NCI-H345 (cell line): ENCODE measurements at places on chromosomes 5 and 9.

- DNase-seq = no peak
Observed at GRCh38 chr5:65866837-65867521, 59.4 kb upstream of the ERBIN start.

DNA sequence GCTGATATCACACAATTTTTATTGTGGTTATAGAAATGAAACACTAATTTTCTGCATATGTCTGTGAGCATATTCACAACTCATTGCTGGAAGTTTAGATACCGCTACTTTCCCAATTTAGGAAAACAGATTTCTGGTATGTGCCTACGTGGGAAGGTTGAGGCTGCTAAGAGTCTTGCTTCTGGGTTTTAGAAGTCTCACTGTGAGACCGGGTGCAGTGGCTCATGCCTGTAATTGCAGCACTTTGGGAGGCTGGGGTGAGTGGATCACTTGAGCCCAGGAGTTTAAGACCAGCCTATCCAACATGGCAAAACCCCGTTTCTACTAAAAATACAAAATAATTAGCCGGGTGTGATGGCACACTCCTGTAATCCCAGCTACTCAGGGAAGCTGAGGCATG is 39.6 kb downstream of the UBAP1 start:
- no peak for DNase-seq

DNA sequence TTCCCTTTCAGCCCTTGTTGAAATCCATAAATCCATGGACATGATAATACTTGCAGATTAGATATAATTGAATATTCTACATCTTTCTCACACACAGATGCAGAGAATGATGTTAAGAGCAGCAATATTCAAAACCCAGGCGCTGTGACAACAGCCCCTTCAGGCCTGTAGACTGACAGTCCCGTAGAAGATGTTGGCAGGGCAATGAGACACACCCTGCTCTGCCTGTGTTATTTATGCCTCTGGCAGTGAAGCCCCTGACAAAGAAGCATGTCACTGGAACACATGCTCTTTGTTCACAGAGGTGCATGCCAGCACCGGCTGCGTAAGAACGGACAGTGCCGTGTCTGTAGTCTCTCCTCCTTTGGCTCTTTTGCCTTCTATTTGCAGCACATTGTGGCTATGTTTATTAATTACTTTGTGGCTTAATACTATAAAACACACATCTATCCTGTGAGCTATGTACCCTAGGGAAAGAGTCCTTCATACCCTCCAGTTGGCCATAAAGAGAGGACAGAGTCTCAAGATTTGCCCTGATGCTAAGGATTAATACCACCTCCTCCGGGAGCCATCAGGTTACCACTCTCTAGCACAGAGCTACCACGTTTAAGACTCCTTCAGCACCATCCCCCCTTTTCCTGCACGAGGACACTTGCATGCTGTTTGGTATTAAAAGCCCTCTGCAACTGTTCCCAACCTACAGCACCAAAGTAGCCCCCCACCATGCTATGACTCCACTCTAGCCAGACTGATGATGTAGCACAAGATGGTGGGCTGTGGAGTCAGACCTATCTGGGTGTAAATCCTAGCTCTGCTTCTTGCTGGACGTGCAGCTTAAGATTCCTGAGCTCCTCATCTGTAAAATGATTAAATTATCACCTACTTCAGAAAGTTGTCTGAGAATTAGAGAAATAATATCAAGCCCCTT is 2.0 kb upstream of the ANP32B start:
- DNase-seq = peak; percentile 22

GRCh38 chr5:63554191-63554590 is 408.1 kb downstream of the HTR1A start:
- DNase-seq = no peak

- no peak for DNase-seq
Observed at GRCh38 chr9:97625620-97626019, 7.5 kb downstream of the TSTD2 start.

DNA sequence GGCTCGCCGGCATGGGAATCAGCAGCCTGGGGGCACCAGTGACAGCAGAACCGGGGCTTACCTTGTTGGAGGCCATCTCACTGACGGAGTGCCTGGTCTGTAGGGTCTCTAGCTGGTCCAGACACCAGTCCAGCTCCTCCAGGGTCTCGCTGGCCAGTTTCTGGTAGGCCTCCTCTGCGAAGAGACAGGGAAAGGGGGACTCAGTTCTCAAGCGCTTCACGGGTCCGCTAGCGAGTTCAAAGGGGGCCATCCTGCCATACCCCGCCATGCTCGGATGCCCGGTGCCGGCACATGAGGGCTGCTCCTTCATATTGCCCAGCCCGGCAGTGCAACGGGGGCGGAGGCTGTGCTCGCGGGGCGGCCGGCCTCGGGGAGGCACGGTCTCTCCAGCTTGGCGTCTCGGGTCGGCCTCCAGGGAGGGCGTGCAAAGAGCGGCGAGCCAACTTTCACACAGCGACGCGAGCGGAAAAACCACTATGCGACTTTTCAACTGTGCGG is 456.0 kb downstream of the RAB3C start:
- no peak for DNase-seq

DNA sequence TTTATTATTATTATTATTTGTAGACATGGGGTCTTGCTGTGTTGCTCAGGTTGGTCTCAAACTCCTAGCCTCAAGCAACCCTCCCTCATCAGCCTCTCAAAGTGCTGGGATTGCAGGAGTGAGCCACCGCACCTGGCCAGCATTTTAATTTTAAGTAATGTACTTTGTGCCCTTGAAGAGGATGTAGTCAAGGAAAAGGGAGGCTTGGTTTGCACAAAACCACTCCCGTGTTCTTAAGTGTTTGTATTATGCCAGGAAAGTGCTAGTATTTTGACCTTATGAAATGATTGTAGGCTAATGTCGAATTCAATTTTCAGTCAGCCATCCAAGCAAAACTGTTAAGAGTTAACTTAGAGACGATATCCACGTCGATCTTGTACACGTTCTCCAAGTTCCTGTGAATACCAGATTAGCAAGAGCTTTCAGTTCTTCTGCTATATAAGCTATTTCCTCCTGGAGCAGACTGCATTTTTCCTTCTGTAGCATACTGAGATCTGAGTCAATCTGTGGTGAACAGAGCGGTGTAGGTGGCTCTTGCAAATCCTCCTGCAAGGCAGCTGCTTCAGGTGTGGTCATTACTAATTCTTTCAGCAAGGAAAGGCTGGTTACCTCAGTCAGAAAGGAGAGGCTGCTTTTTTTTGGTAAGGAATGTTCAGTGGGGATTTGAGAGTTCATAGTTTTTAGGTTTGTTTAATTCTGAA is 23.7 kb downstream of the CCDC171 start:
- no peak for DNase-seq

DNA sequence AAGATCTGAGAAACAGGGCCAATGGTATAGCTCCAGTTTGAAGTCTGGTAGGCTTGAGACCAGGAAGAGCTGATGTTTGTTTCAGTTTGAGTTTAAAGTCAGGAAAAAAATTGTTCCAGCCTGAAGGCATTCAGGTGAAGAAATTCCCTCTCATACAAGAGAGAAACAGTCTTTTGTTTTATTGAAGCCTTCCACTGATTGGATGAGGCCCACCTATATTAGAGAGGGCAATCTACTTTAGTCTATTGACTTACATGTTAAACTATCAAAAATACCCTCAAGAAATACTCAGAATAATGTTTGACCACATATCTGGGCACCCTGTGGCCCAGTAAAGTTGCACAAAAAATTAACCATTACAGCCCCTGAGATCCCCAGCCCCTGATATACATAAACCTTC is 5.2 kb upstream of the DEPDC1B start:
- no peak for DNase-seq

GRCh38 chr5:135133181-135133580 is 99.2 kb upstream of the PITX1 start:
- DNase-seq = no peak

GRCh38 chr5:171102877-171103610 is 206.0 kb upstream of the TLX3 start:
- no peak for DNase-seq

DNA sequence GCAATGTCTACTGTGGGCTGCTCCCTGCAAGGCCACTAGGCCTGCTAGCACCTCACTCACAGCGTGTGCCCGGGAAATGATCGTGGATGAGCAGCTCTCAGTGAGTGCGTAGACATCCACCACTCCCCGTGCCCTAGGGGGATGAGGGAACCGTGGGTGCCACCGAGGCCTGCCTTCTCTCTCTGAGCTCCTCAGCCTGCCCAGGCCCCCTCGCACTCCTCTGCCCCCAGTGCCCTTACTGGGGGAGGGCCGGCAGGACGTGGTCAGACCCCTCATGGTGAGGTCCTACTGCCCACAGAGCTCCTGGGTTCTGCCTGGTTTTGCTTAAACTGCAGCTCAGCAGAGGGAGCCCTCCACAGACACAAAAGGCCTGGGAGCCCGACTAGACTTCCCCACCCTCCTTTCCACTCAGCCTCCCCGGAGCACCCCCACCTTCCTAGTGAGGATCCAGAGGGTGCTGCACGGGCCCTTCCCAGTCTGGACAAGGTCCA is 220.0 kb downstream of the CACNA1B start:
- DNase-seq = no peak

GRCh38 chr9:4157584-4158499 is 142.0 kb downstream of the GLIS3 start:
- no peak for DNase-seq

DNA sequence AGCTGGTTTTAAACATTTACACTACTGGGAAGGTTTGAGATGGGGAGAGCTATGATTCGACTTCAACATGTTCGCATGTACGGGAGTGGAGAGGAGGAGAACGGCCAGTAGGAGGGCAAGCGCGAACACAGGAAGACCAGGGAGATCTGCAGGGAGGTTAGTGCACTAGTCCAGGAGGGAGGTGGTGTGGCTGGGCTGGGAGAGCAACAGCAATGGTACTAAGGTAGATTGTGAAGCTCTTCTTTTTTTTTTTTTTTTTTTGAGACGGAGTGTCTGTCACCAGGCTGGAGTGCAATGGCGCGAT is 16.6 kb downstream of the IER5L start:
- no peak for DNase-seq

DNA sequence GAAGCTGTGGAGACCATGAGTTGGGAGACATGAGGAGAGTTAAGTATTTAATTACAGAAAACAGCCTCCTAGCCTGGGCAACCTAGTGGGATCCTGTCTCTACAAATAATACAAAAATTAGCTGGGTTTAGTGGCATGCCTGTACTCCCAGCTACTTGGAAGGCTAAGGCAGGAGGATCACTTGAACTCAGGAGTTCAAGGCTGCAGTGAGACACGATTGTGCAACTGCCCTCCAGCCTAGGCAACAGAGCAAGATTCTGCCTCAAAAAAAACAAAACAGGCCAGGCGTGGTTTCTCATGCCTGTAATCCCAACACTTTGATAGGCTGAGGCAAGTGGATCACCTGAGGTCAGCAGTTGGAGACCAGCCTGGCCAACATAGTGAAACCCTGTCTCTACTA is 52.6 kb downstream of the AQP7 start:
- no peak for DNase-seq

GRCh38 chr9:134177624-134178393 is 13.4 kb upstream of the RNU6ATAC start:
- no peak for DNase-seq

GRCh38 chr5:17813214-17813613 is 179.0 kb downstream of the TAF11L14 start:
- DNase-seq = no peak

DNA sequence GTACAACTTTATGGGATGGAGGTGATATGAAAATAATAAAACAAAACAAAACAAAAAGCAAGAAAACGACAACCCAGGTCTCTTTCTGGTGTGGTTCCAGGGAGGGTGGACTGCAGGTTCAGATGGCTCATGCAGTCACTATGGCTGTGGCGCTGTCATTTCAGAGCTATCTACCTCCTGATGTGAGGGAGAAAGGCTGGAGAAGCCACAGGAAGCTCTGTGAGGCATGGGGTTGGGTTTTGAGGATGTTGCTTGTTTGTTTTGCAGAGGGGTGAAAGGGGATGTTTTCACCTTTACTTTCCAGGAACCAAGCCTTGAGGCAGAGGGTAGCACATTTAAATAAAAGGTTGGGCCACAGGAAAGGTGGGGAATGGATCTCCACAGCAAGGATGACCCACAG is 18.7 kb downstream of the NIPAL4 start:
- no peak for DNase-seq

DNA sequence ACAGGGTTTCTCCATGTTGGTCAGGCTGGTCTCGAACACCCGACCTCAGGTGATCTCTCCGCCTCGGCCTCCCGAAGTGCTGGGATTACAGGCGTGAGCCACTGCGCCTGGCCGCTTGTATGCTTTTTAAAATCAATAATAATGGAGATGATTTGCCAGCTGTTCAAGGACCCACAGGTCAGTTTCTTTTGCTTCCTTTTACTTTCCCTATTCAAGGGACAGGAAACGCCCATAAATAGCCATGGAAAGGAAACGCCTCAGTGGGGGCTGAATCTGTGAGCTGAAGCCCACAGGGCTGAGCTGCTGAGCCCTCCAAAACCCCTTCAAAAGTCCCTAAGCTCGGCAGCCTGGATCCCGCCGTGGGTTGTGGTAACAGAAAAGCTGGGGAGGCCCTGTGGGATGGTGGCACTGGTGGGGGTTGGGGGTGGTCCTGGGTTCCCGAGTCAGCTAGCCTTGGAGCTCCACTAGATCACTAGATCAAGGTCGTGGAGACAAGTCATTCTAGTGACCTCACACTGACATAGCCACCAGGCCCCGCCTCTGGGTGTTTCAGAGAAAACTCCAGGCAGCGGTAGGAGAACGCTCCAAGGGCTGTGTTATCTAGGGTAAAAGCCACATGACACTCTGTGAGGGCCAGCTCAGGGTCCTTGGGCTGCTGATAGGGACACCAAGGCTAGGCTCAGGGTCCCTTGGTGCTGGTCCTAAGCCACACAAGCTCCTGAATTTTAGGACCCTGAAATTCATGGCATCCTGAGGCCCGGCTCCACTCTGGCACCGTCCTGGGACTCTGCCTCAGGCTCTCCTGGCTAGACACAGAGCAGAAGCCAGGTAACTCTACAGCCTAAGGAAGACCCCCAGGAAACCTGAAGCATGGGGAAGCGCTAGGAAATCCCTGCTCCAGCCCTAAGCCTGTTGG is 18.0 kb upstream of the DUSP1 start:
- no peak for DNase-seq

- no peak for DNase-seq
Observed at GRCh38 chr9:21324047-21324446, 11.2 kb downstream of the KLHL9 start.

DNA sequence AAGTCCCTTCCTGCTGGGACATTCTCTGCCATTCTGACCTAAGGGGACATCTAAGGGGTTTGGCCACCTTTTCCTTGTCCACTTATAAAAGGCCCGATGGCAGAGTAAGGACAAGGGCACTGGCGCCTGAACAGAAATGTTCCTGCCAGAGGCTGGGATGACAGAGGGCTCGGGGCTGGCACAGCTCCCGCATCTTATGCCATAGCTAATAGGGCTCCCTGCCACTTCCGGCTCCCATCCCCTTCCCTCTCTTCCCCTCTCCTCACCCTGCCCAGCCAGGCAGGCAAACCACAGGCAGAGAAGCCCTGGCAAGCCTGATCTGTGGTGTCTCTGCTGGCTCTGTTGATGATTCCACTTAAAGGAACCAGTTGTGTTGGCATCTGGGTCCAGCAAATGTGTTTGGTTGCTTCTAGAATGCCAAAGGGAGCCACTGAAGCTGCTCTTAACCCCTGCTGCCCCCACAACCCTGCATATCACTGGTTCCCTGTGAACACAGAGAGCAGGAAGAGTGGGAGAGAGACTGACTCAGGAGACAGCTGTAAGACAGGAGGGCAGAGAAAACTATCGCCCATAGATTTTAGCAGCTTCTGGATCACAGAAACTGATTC is 18.4 kb upstream of the ADRA1B start:
- DNase-seq = no peak

- peak; percentile 24 for DNase-seq
Observed at GRCh38 chr9:69223605-69224004, 49.5 kb downstream of the TJP2 start.
